Upper lobe of right lung (tissue), 1 donor: ENCODE measurements at places on chromosomes 1 and 21. TPM values are rescaled to one million over a fixed set of nuclear protein-coding genes. Genes with fewer than 3 reads are reported as not detected.

- H3K27ac ChIP-seq: no peak overlapping the region
- H3K36me3 ChIP-seq: no peaks in the 10 kb centered on the region
- H3K4me3 ChIP-seq: no peak overlapping the region
- H3K27me3 ChIP-seq: no peaks in the 10 kb centered on the region
These were observed 126.8 kb downstream of the HIVEP3 start for GRCh38 chr1:41791667-41792484.

- H3K36me3 ChIP-seq: no peaks in the 10 kb centered on the region
- no peaks in the 10 kb centered on the region for H3K27me3 ChIP-seq
- no peak for DNase-seq
- no peak overlapping the region for H3K27ac ChIP-seq
These were observed 203.2 kb upstream of the BEND5 start for GRCh38 chr1:48979940-48980339.

DNA sequence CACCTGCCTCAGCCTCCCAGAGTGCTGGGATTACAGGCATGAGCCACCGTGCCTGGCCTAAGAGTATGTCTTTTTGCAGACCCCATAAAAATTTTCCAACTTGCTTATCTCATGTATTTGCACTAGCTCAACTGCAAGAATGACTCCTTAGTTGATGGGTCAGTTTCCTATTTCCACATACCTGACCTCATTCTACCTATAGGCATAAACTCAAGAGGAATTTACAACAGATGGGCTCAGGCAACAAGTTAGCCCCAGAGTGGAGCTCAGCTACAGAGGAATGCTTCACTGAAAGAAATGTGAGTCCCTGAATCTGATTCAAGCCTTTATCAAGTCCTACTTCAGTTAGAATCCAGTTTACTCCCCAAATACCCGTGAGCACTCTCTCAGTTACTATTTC is 5.3 kb upstream of the SLC37A1 start:
- no peak overlapping the region for H3K27ac ChIP-seq
- DNase-seq: no peak
- H3K4me3 ChIP-seq: no peak overlapping the region
- no peaks in the 10 kb centered on the region for H3K27me3 ChIP-seq

- no peak overlapping the region for H3K4me3 ChIP-seq
- no peaks in the 10 kb centered on the region for H3K27me3 ChIP-seq
- H3K36me3 ChIP-seq: no peaks in the 10 kb centered on the region
- no peak overlapping the region for H3K27ac ChIP-seq
- no peaks in the 10 kb centered on the region for H3K4me1 ChIP-seq
These were observed 11.5 kb downstream of the ALDH4A1 start for GRCh38 chr1:18890706-18891425.

Gene CFAP74
- total RNA-seq: 0.35 TPM
